RPMI7951 (cell line): ENCODE measurements at places on chromosomes 12 and 14. TPM values are rescaled to one million over a fixed set of nuclear protein-coding genes. Genes with fewer than 3 reads are reported as not detected.

The HOXC4 gene
- total RNA-seq, result 2.5 and 4.7 TPM in 2 replicates

- no peak for DNase-seq
These were observed 127.6 kb upstream of the AMIGO2 start for GRCh38 chr12:47207340-47207717.

The STX2 gene
- 28.1 and 29.7 TPM in 2 replicates for total RNA-seq

- peak; percentile 74 for DNase-seq
These were observed 14.1 kb downstream of the PLCZ1 start for GRCh38 chr12:18723752-18724151.

DNA sequence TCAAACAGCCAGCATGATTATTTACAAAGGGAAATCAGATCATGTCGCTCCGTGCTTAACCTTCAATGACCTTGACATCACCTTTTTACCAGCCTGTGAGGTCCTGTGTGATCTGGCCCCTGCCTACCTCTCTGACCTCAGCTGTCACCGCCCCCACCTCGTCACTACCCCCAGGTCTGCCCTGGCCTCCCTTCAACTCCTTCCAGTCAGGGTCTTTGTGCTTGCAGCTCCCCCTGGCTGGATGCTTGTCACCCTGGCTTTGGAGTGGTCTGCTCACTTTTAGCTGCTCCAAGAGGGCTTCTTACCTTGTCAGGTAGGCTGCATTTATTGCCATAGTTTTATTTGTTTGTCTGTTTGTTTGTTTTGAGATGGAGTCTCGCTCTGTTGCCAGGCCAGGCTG, 8.2 kb upstream of the MAX start:
- no peak for DNase-seq

GRCh38 chr14:79251278-79251677, 960.0 kb downstream of the DIO2 start:
- DNase-seq, result no peak

- peak; percentile 15 for DNase-seq
These were observed 29.0 kb upstream of the MAX start for GRCh38 chr14:65131301-65131701.

The NANOG gene
- total RNA-seq, result not detected in 2 replicates

- DNase-seq, result no peak
These were observed 14.3 kb downstream of the SCARB1 start for GRCh38 chr12:124849382-124849781.

The NOS1 gene
- total RNA-seq, result not detected in 2 replicates

DNA sequence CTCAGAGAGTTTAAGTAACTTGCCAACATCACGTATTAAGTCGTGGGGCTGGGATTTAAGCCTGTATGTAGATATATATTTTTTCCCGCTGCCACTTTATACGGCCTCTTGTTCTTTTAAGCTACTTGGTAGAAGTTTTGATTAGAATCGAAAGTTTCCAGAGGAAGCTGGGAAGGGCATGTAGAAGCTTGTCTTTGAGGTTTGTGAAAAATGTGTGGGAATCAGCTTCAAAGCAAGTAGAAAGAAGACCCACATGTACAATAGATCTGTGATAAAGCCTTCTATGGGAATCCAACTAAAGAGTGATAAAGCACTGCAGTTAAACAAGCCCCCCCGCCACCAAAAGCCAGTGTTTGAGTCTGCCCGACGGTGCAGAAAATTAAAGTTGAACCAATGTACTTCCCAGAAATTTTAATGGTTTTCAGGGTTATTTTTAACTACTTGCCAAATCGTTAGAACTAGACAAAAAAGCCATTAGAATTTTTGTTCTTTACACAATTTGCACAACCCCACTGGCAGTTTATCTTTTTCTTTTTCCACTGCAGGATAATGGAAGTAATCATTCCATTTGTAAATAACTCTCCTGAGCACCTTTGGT, 25.5 kb downstream of the SERPINA11 start:
- no peak for DNase-seq

- DNase-seq, result no peak
These were observed 1.2 kb downstream of the ZBTB25 start for GRCh38 chr14:64502456-64502855.

DNA sequence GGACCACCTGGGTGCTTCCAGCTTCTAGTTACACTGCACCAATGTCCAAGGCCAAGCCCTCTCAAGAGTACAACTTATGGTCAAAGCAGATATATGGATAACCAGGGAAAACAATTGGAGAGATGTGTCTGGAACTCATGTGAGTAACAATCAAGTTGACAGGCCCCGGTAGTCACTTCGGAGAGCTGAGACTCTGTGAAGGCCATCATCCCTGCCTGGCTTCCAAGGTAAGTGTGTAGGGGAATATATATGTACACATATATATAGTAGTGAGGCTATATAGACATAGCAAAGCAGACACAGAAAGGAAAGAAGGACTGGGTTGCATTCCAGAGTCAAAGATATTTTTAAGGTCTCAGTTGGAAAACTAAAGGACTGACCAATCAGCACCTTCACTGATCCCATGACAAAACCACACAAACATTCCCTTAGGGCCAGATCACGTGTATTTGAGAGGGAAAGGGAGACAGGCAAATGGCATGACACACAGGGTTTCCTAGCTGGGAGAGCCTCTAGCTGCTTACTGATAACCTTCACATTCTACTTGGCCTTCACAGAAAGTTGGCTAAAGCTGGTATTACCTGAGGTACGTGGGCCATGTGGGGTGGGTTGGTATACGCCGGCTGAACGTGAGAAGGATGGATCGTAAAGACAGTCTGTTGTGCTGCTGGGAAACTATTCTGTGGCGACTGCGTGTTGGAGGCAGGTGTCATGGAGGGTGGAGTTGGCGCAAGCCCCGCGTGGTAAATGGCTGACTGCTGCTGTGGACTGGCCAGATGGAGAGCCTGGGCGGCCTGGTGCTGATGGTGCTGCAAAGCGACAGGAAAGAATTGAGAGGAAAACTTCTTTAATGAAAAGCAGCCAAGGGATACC, 50.0 kb downstream of the SH2B3 start:
- peak; percentile 73 for DNase-seq

The PLA2G1B gene
- 1.1 TPM in 1 of 2 replicates, not detected in the other for total RNA-seq

DNA sequence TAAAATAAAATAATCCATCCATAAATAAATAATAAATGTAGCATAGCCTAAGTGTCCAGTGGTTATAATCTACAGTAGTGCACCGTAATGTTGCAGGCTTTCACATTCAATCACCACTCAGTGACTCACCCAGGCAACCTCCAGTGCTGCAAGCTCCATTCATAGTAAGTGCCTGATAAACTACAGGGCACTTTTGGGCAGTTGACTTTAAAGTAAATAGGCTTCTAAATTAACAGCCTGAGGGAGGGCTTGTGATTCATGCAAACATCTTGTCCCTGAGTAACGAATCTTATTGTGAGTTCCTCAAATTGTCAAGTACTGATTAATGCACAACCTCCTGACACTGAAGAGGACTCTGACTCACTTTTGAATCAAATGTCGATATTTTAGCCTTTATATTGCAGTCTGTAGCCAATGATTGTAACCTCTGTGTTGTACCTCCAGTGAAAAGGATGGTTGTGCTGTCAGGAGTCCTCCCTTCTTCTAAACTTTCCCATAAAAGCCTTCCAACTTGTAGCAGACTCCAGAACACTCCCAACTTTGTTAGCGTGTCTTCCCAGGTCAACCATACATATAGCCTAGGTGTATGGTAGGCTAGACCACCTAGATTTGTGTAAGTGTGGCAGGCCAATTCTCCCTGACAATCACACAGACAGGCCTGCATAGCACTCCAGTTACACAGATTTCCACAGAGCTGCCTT, 55.0 kb upstream of the BICD1 start:
- peak; percentile 97 for DNase-seq

DNA sequence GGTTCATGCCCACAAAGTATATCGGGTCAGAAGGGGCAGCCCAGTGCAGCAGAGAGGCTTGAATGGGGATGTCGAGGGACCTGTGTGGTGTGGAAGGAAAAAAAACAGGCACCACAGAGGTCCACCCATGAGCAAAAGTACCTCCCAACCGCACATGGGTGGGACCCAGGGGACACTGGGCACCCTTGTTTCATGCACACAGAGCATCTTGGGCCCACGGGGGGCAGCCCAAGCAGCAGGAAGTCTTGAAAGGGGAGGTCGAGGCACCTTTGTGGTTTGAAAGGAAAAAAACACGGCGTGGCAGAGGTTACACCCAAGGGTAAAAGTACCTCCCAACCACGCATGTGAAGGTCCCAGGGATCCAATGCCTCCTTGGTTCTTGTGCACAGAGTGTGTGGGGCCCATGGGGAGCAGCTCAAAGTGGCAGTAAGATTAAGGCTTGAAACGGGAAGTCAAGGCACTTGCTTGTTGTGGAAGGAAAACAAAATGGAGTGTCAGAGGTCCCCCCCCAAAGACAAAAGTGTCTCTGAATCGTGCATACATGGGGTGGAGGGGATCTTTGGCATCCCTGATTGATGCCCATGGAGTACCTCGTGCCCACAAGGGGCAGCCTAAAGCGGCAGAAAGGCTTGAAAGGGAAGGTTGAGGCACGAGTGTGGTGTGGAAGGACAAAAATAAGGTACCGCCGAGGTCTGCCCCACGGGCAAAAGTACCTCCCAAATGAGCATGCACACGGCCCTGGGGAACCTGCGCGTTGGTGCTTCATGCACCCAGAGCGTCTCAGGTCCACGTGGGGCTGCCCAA, 575.5 kb downstream of the ALG10 start:
- no peak for DNase-seq

DNA sequence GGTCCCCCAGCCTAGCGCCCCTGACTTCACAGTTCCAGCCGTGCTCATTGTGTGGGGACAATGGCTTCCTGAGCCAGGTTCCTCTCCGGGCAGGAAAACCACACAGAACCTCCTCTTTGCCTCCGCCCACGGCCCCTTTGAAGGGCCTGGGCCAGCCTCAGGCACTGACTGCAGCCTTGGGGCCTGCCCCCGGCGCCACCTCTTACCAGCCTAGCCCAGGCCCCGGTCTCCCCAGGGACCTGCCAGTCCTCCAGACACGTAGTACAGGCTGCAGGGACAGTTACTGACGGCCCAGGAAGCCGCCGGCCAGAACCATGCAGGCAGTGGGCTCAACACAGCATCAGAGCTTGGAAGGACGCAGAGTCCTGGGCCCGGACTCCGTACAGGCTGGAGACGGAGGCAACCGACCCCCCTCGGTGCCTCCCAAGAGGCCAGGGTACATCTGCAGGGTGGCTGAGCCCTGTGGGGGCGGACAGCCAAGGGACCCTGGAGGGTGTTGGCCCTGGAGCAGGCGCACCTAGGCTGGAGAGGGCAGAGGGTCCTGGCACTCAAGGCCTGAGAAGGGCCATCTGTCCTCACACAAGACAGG, 20.9 kb upstream of the NUDT14 start:
- no peak for DNase-seq

- peak; percentile 33 for DNase-seq
These were observed 207.6 kb downstream of the BCL11B start for GRCh38 chr14:99064262-99064954.

The GPRC5A gene
- 4.7 and 5.1 TPM in 2 replicates for total RNA-seq

GRCh38 chr12:27899151-27899661, 73.3 kb downstream of the PTHLH start:
- peak; percentile 68 for DNase-seq

DNA sequence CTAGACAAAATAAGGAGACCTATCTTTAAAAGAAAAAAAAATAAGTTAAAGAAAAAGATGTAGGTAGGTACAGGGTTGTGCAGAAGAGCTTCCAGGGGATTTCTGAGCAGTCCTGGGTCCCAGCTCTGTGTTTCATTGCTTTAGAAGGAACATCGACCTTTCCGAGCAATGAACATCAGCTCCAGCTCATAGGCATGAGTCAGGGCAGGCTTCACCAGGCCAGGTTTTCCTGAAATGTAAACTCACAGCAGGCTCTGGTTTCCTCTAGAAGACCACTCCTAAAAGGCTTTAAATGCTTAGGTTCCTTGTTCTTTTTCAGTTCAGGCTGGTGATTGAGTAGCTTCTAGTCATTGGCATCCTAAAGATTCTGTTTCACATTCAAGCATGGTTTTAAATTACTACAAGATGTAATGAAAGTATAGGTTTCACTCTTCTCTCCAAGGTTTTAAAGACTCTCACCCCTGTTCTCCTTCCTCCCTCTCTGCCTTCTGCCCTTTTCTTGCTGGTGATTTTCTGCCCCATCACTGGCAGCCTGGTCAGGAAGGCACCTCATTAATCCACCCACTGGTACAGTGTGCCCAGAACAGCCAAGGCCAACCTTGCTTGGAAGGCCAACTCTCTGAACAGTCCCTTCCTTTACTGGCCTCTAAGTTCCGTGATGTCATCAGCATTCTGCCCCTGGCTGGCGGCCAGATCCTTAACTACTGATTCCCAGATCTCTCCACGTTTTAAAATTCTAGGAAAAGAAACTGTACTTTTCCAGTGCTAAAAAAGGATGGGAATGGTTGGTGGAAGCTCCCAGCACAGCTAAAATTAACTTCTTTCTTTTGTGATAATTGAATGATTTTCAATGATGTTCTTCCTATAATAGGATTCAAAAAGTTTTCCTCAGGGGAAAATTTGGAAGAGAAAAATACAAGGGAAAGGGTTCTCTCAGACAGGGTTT, 109.4 kb upstream of the HIF1A start:
- DNase-seq, result peak; percentile 71

The BEST3 gene
- not detected in 2 replicates for total RNA-seq

GRCh38 chr14:39582028-39582654, 149.9 kb upstream of the FBXO33 start:
- DNase-seq, result no peak

The DPY19L2 gene
- 4.1 and 5.4 TPM in 2 replicates for total RNA-seq
